ENCODE measurements at places on chromosomes 5 and 9.

GRCh38 chr5:137486707-137487106 lies 12.4 kb downstream of the SPOCK1 start:
- no peak for DNase-seq

GRCh38 chr5:68652534-68652965 lies 437.0 kb downstream of the PIK3R1 start:
- no peak for DNase-seq

DNA sequence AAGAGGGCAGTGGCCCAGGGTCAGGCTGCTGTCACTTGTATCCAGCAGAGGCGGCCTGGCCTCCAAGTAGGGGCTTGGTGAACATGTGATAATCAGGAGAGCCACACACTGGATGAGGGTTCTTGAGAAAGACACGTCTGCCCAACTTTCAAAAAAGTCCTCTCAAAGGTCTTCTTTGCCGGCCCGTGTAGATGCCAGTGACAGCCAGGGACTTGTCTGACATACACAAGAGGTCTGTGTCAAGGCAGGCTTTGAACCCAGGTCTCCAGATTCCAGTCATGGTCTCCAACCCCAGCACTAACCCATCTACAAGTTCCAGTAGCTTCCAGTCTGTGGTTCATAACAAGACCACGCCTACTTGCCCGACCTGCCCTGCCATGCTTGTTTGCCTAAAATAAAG lies 7.9 kb upstream of the AMBP start:
- DNase-seq: no peak

- DNase-seq: no peak
Observed at GRCh38 chr5:149271195-149271715, 404 bp upstream of the AFAP1L1 start.

DNA sequence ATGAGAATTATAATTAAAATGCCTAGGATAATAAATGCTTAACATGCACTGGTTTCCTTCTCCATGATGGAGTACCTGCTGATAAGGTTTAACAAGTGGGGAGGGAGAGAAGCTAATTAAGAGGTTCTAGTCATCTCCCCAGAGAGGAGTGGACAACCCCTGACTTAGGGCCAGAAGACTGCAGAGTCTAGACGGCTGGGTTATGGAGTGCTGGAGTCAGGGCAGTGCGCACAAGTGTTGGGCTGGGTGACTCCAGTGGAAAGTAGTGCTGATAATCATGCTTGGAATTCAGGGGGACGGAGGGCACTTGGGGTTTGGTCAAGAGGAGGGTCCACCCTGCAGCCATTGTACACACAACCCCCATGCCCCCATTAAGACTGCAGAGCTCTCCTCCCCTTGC lies 32.8 kb upstream of the TGFBI start:
- DNase-seq: no peak

GRCh38 chr5:175654807-175655206 lies 3.1 kb upstream of the HRH2 start:
- no peak for DNase-seq

- DNase-seq: no peak
Observed at GRCh38 chr5:116359592-116359991, 215.0 kb downstream of the SEMA6A start.

GRCh38 chr9:24652181-24652580 lies 106.5 kb upstream of the IZUMO3 start:
- no peak for DNase-seq

DNA sequence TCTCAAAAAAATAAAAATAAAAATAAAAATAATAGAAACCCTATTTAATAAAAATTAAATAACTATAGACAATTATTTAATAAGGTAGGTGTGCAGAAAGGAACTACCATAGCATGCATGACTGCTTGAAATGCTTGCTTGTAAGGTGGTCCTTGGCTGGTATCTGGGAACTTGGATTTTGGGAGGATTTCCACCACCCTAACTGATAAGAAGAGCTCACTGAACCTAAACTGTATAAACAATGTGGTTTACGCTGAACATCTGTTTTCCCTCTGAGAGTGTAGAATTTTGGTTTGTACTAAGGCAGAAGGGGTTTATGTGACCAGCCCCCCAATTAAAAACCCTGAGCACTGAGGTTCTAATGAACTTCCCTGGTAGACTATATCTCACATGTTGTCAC lies 31.2 kb downstream of the CPLANE1 start:
- DNase-seq: no peak

- no peak for DNase-seq
Observed at GRCh38 chr9:112015149-112015548, 118.5 kb downstream of the UGCG start.

DNA sequence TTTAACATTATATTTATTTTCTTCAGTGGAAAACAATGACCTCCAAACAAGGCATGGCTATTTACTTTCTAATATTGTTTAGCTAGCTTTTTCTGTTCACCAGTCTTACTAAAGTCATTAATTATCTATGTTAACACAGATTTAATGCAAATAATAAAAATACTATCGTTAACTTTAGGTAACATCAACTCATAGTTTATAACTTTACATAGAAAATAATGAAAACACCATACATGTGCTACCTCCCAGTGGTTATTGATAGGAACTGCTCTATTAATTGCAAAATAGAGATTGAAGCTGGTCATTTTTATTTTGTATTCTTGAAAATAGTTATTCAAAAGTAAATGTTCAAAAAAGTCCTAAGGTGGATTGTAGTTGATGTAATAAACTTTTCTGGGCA lies 78.3 kb upstream of the HCN1 start:
- DNase-seq: no peak

GRCh38 chr9:70602321-70603019 lies 188.0 kb upstream of the KLF9 start:
- DNase-seq: peak; percentile 8

DNA sequence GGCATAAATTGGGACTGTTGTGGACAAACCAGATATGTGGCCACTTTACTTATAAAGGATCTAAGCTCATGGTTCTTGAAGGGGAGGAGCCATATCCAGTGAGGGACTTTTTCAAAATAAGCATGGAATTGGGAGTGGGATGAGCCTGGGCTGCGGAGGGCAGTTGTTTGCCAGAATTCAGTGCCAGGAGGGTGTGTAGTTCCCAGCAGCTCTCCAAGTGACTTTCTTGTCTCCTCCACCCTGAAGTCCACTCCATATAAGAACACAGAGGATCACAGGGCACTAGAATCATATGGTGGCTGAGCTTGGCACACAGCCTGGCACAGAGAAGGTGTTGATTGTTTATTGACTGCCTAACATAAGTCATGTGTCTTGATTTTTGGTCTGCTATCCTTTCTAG lies 121.1 kb downstream of the CAVIN4 start:
- DNase-seq: no peak

DNA sequence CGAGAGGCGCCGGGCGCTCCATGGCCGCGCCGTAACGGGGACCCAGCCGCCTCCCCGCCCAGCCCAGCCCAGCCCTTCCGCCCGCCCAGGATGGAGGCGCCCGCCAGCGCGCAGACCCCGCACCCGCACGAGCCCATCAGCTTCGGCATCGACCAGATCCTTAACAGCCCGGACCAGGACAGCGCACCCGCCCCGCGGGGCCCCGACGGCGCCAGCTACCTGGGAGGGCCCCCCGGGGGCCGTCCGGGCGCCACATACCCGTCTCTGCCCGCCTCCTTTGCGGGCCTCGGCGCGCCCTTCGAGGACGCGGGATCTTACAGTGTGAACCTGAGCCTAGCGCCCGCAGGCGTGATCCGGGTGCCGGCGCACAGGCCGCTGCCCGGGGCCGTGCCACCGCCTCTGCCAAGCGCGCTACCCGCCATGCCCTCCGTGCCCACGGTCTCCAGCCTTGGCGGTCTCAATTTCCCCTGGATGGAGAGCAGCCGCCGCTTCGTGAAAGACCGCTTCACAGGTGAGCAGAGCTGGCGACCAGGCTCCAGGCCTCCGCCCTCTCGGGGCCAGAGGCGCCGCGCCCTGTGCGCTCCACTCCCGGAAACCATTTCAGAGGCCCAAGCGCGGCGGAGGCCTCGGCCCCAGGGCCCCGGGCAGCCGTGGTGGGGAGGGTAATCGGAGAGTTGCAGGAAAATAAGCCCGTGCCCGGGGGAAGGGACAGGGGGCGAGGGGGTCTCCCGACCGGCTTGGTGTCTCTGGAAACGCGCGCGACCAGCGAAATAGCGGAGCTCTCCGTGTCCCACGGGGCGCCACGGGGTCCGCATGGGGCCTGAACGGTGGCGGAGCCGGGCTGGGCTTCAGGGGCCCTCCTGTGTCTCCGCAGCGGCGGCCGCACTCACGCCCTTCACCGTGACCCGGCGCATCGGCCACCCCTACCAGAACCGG lies 496 bp downstream of the TLX3 start:
- DNase-seq: no peak

All from effector CD4-positive, alpha-beta T cell (primary cell).